NCI-H1436 treated with DMSO at 0.1 percent for 48 hours (cell line): ENCODE measurements at places on chromosomes 3 and 15.

DNA sequence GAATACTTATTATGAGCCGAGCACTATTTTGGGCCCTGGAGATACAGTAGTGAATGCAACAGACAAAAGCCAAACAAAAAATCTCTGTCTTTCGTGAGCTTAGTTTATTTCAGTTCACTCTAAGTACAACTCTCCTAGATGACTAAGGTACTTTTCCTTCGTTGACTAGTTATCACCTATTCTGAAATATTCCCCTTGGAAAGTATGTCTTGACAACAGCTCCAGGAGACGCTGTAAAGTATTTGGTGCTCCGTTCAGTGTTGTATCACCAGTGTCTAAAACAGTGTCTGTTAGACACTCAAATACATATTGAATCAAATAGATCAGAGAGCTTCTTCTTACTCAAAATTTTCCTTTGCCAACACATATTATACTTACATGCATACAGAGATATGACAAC is 119.6 kb downstream of the TFDP2 start:
- DNase-seq, result no peak

- no peak for DNase-seq
Measured at GRCh38 chr3:116260491-116260890, 184.8 kb downstream of the LSAMP start.

DNA sequence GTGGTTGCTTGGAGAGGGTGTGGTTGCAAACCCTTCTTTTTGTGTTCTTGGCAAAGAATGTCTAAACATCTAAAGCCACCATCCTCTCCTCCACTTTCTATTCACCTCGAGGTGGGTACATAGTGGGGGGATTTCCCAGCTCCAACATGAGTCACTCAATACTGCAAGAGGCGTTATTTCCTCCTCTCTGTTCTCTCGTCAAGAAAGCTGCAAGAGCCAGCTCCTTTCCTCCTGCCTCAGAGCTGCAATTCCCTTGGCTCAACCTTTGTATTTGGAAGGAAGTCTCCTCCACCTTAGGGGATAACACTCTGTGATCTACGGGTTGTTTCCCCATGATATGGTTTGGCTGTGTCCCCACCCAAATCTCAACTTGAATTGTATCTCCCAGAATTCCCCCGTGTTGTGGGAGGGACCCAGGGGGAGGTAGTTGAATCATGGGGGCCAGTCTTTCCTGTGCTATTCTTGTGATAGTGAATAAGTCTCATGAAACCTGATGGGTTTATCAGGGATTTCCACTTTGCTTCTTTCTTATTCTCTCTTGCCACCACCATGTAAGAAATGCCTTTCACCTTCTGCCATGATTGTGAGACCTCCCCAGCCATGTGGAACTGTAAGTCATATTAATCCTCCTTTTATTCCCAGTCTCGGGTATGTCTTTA is 138.4 kb downstream of the PLCL2 start:
- DNase-seq, result no peak

DNA sequence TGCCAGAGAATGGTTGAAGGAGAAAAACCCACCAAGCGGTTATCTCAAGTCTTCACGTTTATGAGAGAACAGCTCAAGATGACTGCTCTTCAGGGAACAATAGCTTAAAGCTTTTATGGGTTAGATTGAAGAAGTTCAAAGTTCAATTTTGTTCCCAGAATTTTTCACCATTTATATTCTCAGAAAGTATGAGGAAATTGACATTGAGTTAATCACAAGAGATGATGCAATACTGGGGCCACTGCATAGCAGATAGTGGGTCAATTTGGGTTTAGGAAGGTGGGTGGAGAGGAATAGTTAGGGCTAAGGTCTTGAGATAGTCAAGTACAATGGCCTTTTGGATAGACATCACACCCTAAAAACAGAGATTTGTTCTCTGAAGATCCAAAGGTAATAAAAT is 539.3 kb downstream of the SQOR start:
- DNase-seq, result no peak

DNA sequence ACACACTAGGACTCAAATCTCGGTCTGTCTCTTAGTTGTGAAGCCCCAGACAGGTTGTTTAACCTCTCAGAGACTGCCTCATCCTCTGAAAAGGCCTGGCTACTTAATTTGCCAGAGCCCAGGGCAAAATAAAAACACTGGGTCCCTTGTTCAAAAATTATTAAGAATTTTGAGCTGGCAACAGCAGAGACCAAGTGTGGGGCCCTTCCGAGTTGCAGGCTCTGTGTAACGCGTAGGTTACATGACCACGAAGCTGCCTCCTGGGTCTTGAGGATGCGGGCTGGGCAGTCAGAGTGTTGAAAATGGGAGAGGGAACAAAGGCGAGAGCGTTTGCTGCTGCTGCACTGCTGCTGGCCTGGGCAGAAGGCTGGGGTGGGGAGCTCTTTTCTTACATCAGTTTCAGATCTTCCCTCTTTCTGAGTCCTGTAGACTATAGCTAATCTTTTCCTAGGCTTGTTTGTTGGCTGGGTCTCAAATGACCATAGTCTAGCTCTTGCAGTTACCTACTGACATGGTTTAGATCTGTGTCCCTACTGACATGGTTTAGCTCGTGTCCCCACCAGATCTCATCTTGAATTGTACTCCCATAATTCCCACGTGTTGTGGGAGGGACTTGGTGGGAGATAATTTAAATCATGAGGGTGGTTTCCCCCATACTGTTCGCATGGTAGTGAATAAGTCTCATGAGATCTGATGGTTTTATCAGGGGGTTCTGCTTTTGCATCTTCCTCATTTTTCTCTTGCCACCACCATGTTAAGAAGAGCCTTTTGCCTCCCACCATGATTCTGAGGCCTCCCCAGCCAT is 49.9 kb downstream of the CLEC3B start:
- no peak for DNase-seq

- DNase-seq, result no peak
Measured at GRCh38 chr15:83685916-83686332, 32.0 kb downstream of the ADAMTSL3 start.

GRCh38 chr15:40832903-40833302 is 4.4 kb upstream of the PPP1R14D start:
- no peak for DNase-seq
